ENCODE measurements at places on chromosomes 2 and 18.

GRCh38 chr2:111705239-111705638 lies 178.8 kb downstream of the ANAPC1 start:
- no peak for DNase-seq

- DNase-seq = no peak
Observed at GRCh38 chr2:149070681-149071320, 32.3 kb downstream of the LYPD6B start.

- no peak for DNase-seq
Observed at GRCh38 chr2:219553168-219553417, 9.3 kb downstream of the TMEM198 start.

DNA sequence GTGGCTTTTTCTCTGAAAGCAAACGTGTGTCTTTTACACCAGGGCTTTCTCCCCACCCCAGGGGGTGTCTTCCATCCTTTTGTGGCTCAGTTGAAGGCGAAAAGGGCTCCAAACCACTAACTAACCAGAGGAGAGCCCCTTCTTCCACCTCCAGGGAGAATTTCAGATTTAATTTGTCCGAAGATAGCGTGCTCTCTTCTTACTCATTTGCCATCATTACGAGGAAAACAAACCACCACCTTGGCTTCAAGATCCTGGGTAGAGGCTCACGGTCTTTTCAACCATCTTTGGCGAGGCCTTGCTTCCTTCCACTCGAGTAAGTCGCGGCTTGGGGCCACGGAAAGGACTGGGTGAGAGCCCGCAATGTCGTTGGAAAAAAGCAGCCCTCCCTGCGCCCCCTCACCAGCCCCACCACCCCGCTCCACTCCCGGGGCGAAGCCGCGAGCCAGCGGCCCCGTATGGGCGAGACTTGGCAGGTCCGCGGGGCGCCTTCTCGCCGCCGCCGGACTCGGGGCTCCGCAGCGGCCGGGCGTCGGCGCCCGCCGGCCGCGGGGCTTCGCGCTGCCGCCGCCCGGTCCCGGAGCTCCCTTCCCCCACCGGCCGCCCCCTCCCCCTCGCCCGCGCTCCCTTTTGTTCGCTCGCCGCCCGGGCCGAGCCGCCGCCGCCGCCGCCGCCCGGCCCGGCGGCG lies 1.7 kb upstream of the ZNF532 start:
- DNase-seq = peak; percentile 69

GRCh38 chr2:162257425-162257824 lies 14.2 kb upstream of the FAP start:
- no peak for DNase-seq

DNA sequence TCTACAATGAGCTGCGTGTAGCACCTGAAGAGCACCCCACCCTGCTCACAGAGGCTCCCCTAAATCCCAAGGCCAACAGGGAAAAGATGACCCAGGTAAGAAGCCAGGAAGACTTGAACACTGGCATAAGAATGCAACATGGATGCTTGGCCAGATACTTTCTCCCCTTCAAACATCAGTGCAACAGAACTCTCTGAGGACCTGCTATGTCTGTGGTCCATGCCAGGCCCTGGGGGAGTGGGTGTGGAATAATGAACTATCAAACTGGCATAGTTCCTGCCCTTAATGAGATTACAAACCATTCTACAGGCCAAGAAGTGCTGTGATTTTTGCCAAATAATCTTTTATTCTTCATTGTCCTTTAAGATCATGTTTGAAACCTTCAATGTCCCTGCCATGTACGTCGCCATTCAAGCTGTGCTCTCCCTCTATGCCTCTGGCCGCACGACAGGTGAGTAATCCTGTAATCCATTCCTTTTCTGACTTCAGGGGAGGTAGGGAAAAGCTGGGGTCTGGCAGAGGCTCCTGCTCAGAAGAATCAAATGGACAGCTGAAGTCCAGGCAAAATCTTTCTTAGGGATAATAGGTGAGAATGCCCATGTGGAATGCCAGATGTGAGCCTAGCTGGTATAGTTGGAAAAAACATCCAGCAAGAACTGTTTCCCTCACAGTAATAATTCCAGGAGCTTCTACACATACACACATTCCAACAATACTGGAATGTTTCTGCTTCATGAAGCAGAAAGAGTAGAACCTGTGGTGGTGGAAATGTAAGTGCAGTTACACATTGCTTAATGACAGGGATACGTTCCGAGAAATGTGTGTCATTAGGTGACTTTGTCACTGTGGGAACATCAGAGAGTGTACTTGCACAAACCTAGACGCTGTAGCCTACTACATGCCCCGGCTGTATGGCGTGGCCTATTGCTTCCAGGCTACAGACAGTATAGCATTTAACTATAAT lies 16.2 kb downstream of the ACTG2 start:
- no peak for DNase-seq

DNA sequence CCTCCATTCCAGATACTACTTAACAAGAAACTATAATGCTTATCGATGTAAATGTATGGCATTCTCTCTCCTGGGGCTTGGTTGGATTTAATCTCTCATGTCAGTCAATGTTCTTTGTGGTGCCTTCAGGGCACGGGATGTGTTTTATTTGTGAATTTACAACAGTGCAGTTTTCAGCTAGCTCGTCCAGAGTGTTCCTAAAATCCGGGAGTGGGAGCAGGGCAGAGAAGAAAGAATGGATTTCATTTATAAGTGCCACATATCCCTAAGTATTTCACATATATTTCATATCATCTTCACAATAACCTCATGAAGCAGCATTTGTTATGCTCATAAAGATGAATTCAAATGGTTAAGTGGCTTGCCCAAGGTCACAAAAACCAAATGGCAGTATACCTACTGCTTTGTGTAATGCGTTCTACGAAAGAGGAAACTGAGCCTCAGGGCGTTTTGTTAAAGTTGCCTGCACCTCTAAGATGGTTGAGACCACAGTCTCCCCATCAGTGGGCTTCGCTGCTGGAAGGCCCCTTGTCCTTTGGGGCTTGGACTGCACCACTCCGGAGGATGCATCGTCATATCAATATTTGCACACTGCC lies 134.7 kb upstream of the MGAT5 start:
- no peak for DNase-seq

- DNase-seq = peak; percentile 28
Observed at GRCh38 chr2:239660390-239661230, 259.8 kb upstream of the HDAC4 start.

DNA sequence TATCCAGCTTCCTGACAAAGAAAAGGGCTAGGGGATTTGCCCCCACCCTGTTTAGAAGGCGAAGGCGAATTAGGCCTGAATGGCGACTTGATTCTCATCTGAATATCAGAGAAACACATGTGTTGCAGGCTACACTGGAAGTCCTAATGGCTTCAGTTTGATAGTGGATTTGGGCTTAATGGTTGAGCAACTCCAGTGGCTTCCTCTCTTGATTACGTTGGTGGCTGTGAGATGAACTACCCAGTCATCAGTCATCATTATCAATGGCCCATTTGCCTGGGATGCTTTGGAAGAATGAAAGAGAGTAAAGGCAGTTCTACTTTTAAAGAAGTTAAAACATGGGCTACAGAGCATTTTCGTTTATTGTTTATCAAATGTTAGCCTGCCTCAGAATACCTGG lies 60.9 kb upstream of the IL1R1 start:
- no peak for DNase-seq

DNA sequence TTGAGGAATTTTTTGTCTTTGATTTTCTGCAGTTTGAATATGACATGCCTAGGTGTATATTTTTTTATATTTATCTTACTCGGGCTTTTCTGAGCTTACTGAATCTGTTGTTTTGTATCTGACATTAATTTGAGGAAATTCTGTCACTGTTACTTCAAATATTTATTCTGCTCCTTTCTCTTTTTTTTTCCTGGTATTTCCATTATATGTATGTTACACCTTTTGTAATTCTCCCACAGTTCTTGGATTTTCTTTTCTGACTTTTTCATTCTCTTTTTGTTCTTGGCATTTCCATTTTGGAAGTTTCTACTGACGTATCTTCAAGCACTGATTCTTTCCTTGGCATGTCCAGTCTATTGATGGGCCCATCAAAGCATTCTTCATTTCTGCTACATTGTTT lies 24.1 kb upstream of the SKA1 start:
- no peak for DNase-seq

DNA sequence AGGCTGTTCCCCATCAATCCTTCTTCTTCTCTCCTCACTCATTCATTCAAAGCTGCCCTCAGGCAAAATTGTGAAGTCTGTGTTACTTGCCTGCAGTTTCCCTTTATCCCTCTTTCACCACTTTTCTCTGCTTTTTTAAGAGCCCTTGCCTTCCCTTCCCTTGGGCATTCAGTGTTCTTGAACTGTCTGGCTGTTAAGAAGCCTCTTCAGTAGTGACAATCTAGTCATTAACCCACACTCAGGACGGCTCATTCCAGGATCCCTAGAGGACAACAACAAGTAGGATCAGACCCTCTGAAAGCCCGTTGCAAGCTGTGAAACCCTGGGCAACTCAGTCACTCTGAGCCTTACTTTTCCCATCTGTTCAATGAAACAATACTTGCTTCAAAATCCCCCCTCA lies 615.7 kb downstream of the EPHA4 start:
- no peak for DNase-seq

GRCh38 chr2:54945391-54946219 lies 104.6 kb downstream of the RTN4 start:
- no peak for DNase-seq

DNA sequence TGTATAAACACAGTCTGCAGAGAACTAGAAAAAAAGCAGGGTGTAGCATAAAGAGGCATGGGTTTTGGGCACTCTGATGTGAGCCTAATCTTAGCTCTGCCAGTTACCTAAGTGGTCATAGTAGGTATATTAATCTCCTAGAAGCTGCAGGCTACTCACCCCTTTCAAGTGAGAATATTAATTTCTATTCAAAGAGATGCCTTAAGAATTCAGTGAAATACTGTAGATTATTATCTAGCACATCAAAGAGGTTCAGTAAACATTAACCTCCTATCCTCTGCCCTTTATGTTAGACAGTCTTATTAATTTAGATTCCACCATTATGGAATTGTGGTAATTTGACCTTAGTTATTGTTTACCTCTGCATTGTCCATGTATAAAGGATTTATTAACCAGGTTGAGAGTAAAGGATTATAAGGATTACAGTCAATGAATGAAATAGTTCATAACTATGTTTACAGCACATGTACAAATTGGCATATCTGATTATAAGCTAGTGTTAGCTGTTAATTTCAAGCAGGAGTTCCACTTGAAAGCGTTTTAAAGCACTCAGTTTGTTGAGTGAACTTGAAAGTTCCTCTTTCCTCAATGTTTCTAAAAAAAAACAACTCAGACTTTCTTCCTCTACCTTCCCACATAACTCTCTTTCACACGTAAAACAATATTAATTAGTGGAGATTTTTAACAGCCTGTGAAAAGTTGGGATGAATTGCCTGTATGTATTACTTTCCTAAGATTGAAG lies 150.6 kb upstream of the EPC2 start:
- DNase-seq = no peak

DNA sequence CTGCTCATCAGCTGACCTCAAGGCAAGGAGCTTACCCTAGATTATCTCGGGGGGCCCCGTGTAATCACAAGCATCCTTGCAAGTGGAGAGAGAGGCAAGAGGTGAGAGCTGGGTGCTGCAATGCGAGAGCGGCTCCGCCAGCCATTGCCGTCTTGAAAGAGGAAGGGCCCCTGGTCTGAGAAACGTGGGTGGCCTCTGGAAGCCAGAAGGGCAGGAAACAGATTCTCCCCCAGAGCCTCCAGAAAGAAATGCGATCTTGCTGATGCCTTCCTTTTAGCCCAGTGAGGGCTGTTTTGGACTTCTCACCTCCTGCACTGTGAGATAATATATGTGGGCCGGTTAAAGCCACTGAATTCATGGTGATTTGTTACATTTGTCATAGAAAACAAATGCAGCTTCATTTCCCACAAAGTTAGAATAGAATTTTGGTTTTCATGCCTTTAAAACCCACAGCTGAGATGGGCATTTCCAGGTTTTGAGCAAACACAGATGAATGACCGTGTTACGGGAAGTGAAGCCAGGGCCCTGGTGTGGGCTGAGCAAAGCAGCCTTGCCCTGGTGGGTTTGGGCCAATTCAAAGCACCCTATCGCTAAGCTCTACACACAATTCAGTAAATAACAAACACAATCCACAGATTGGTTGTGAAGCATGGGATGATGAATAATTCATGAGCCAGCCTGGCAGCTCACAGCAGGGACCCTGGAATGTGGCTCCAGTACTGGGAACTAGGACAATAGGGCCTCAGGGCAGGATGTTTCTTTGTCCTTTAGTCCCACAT lies 319.9 kb upstream of the HS6ST1 start:
- peak; percentile 33 for DNase-seq

DNA sequence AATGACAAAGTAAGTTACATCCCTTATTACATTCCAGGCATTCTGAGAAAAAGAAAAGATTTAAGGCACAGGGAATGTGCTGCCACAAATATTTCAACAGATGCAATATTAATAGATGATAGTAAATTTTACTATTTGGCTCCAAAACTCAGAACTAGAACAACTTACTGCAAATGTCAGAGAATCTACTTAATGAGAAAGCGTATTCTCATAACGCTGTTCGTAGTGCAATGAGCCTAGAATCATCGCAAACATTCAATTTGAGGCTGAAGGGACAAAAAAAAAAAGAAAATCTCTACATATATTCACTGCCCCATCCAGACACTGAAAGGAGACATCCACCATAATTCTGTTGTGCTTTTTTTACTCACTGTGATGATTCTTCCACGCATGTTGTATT lies 272.1 kb upstream of the DOK6 start:
- no peak for DNase-seq

GRCh38 chr2:239262484-239263230 lies 138.2 kb downstream of the HDAC4 start:
- no peak for DNase-seq

- no peak for DNase-seq
Observed at GRCh38 chr2:100960688-100961087, 41.4 kb upstream of the RPL31 start.
